Psoas muscle (tissue), 8 donors: ENCODE measurements at places on chromosomes 2 and 18.

DNA sequence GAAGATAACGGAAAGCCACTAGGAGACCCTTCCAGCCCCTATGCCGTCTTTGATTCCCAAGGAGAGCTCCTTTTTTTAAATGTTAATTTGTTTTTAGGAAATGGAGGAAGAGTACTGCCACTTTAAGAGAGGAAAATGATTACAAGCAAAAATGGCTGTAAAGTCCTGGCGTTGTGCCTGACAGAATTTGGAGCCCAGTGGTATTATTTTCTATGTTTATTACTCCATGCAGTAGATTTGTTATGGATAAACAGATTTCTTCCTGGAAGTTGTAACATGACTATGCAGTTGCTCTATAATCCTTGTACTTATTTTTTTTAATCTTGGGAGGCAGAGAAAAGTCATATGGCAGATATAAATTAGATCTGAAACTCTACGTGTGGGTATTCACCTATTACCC is 141.3 kb downstream of the GBX2 start:
- no peak for DNase-seq

DNA sequence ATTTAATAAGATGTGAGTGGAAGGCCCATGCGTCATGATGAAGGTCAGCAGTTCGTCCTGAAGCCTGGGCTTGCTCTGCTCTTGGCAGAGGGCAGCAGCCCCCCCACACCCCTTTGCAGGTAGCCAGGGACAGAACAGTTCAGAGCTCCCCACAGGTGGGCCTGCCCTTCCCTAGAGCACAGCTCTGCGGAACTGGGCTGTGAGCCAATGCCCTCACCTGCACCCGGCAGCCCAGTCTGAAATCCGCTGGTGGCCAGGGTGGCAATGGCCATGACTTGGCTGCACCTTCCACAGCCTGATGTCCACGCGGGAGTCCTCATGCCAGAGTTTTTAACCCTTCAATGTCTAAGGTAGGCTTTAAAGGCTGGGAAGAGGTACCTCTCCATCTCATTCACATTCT is 136.7 kb downstream of the ACKR3 start:
- no peak for DNase-seq

DNA sequence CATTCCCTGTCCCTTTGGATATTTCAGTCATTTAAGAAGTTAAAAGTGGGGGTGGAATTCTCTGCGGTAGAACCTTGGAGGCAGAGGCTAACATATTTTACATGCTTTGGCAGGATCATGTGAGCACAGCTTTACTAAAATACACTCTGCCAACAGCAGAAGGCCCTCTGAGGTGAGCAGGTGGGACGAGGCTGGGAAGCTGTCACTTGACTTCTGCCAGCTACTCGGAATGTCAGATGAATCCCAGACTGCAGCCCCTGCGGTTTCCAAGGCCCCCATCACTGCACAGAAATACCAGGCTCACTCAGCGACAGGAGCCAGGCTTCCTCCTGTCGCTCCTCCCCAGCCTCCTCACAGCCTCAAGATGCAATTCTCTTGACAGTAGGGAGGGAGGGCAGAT is 220.9 kb upstream of the REV1 start:
- DNase-seq = peak; percentile 20

GRCh38 chr2:202375033-202375608 is 1.0 kb upstream of the BMPR2 start:
- DNase-seq = peak; percentile 62

- DNase-seq = no peak
Observed at GRCh38 chr2:215528555-215528954, 92.7 kb upstream of the FN1 start.

DNA sequence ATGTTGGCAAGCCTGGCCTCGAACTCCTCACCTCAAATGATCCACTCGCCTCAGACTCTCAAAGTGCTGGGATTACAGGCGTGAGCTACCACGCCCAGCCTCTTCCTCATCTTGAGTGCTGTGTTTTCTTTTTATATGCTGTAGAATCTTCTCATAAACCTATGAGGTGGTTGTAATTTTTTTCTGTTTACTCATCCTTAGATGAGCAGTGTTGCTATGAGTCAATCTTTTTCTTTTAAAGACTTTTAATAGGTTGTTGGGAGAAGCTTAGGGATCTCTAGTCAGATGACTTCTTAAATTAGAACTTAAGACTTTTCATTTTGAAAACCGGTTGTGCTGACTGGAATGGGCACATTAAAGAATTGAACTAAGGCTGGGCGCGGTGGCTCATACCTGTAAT is 8.7 kb upstream of the AAK1 start:
- no peak for DNase-seq

GRCh38 chr2:203061346-203061745 is 46.7 kb downstream of the NBEAL1 start:
- DNase-seq = no peak

GRCh38 chr2:82317012-82317411 is 2012.5 kb upstream of the LRRTM1 start:
- DNase-seq = no peak

GRCh38 chr18:44651478-44651877 is 29.2 kb upstream of the SETBP1 start:
- DNase-seq = no peak

DNA sequence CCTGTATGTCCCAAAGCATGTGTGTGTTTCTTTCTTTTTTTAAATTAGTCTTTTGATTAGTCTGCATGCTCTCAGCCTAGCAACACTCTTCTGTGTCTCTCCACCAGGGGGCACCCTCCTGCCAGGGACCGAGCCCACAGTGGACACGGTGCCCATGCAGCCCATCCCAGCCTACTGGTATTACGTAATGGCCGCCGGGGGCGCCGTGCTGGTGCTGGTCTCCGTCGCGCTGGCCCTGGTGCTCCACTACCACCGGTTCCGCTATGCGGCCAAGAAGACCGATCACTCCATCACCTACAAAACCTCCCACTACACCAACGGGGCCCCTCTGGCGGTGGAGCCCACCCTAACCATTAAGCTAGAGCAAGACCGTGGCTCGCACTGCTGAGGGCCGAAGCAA is 93.8 kb downstream of the NRP2 start:
- peak; percentile 64 for DNase-seq

- no peak for DNase-seq
Observed at GRCh38 chr18:23283916-23284430, 148.7 kb downstream of the CABLES1 start.

GRCh38 chr18:25604196-25604893 is 252.4 kb upstream of the ZNF521 start:
- no peak for DNase-seq

DNA sequence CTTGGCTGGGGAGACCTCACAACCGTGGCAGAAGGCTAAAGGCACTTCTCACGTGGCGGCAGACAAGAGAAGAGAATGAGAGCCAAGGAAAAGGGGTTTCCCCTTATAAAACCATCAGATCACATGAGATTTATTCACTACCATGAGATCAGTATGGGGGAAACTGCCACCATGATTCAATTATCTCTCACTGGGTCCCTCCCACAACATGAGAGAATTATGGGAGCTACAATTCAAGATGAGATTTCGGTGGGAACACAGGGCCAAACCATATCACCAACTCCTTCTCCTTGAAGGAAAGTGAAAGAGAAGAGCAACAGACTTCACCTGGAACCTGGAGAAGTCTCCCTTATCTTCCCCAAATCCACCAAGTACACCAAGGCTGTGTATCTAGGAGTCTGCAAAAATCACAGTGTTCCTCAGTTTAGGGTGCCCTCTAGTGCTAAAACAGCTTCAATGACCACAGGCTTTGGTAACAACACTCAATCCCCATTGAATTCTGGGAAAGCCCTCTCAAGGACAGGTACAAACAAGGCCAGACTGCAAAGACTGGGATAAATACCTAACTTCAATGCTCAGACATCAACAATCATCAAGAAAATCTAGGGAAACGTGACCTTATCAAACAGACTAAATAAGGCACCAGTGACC is 148.8 kb upstream of the SRD5A2 start:
- no peak for DNase-seq

DNA sequence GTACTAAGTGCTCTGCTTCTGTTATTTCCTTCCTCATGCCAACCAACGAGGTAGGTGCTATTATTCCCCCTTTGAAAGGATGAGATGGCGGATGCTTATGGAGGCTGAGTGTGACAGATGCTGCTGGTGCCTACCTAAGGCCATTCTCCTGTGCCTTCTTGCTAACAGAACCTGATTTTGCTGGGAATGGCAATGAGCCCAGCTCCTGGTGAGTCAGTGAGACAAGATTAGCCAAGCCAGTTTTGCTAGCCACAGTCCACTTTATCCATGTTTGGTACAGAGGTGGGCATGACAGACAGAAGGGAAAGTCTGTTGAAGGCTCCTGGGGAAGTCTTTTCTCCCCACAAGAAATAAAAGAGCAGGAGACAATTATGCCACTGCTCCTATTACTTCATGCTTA is 43.7 kb upstream of the TMEM163 start:
- DNase-seq = no peak

GRCh38 chr18:45399643-45400042 is 215.6 kb upstream of the SLC14A2 start:
- no peak for DNase-seq

DNA sequence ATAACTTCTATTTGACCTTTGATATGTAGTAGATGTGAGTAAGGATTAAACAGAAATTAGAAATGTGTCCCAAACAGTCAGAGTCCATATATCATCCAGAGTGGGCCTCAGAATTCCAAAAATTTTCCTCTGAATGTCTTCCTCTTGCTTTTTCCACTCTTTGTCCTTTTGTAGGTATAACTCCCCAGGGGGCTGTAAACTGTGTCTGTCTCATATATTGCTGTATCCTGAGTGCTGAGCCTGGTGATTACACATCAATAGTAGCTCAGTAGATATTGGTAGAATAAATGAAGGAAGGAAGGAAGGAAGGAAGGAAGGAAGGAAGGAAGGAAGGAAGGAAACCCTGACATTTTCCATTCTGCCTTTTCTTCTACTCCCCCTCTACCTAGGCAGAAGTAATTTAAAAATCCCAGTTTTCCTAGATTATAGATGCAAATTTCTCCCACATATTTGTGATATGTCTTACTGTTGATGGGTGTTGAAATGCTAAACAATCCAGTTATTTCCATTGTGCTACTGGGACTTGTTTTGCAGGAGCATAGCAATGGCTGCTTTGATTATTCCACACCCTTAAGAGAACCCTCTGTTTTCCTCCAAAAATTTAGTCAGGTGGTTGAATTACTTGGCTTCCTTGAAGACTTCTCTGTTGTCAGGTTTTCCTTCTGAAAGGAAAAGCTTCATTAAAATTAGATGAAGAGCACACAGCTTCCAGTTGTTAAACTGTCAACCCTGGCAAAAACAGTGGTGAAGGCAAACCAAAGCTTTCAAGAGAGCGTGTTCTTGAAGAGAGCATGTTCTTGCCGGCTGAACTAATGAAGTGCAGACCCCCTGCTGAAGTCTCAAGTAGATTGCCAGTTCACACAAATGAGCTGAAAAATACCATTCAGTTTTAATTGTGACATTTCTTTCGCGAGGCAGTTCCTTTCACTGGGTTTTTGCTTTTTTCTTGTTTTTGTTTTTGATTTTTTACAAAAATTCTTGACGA is 147.8 kb downstream of the KCNE4 start:
- no peak for DNase-seq

GRCh38 chr18:75110846-75111415 is 98.0 kb downstream of the PTGR3 start:
- DNase-seq = no peak

- DNase-seq = peak; percentile 66
Observed at GRCh38 chr2:64609227-64609941, 44.3 kb downstream of the SERTAD2 start.

- DNase-seq = no peak
Observed at GRCh38 chr18:11940956-11941355, 32.8 kb upstream of the MPPE1 start.

GRCh38 chr2:46175419-46175818 is 121.8 kb upstream of the EPAS1 start:
- DNase-seq = no peak

- no peak for DNase-seq
Observed at GRCh38 chr2:88090446-88091283, 23.0 kb downstream of the SMYD1 start.

- DNase-seq = no peak
Observed at GRCh38 chr2:31137211-31138036, 816 bp downstream of the GALNT14 start.

GRCh38 chr2:60899230-60899891 is 18.0 kb downstream of the REL start:
- DNase-seq = no peak

- no peak for DNase-seq
Observed at GRCh38 chr2:102337481-102338386, 17.9 kb upstream of the IL18R1 start.

DNA sequence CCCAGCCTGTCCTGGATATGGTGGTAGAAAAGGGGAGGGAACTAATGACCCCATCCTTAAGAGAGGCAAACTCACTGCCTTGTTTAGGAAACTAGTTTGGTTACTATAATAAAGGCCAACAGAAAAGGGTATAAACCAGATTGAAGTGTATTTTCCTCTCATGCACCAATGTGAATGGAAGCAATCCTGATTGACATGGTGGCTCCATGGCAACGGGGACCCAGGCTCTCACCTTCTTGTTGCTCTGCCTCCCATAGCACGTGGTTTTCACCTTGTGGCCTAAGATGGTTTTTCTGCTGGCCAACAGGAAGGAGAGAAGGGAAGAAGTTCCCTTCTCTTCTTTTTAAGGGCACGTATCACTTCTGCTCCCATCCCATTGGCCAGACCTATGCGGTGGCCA is 67.3 kb upstream of the NRP2 start:
- no peak for DNase-seq
